ENCODE measurements at places on chromosomes 12 and 14.

- no peak for DNase-seq
Measured at GRCh38 chr12:112165624-112166023, 40.3 kb downstream of the TRAFD1 start.

DNA sequence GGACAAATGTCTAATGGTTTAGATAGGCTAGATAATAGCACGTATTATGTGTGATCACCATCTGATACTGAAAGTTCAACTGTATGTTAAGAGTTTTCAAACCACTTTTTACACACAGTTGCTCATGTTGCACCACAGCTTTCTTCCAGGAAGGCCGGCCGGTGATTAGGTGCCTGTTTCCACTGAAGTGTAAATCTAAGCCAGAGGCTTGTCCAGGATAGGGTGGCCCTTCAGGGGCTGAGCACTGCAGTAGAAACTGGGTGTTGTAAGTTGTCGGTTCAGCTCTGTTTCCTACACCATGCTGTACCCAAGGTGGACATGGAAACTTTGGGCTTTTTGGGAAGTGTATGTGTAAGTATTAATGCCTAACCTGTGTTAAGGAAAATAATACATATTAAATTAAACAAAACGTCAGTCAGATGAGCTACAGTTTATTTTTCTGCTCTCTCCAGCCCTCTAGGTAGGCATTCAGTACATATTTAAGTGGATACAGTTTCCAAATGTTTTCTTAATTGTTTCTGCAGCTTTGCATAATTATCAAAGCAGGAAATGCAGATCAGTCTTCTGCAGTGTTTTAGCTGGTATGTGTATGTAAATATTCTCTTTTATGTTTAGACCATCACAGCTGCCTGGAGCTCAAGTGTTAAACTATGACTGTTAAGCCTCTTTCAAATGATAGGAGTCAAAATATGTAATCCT is 30.9 kb downstream of the TDP1 start:
- DNase-seq: no peak

- DNase-seq: no peak
Measured at GRCh38 chr14:93331002-93331727, 1.7 kb downstream of the BTBD7 start.

GRCh38 chr12:9051158-9051550 is 61.8 kb downstream of the KLRG1 start:
- DNase-seq: no peak

GRCh38 chr14:85402569-85403162 is 127.3 kb upstream of the FLRT2 start:
- DNase-seq: no peak

DNA sequence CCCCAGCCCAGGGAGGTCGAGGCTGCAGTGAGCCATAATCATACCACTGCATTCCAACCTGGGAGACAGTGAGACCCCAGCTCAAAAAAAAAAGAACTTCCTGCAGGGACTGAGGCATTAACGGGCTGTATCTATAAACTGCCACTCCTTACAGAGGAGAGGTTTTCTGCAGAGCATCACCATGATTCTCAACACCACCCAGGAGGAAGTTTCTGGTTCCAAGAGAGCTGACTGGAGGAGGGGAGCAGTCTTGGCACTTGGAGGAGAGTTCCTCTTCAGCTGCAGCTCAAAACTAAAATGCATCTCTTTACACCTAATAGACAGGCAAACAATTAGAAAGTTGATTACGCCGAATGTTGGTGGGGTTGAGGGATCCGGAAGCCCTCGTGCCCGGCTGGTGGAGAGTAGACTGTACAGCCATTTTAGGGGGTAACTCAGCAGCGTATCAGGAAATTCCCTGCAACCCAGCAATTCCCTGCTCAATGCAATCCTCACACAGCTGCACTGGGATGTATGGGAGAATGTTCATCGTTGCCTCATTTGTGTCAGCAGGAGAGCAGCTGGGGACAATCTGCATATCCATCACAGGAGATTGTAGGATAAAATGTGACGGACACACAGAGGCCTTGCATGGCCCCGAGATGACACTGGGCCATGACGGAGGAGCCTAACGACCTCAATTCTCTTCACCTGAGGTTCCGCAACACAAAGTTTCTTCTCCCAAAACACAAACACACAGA is 36.6 kb downstream of the ACTN1 start:
- DNase-seq: no peak

DNA sequence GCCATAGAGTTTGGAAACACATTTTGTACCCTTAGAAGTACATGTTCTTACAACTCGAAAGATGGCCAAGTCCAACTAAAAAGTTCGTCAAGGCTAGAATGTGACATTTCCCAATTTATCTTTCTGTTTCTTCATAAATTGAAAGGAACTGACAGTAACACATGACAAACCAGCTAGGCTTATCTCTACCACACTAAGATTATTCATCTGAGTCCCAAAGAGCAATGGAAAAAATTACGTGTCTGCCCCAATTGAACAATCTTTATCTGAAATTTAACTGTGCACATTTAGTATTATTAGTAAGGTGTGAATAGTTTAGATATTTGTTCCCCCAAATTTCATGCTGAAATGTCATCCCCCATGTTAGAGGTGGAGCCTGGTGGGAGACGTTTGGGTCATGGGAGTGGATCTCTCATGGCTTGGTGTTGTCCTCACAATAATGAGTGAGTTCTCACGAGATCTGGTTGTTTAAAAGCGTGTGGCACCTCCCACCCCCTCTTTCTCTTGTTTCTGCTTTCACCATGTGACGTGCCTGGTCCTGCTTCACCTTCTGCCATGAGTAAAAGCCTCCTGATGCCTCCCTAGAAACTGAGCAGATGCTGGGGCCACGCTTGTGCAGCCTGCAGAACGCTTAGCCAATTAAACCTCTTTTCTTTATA is 13.3 kb downstream of the CPM start:
- no peak for DNase-seq

DNA sequence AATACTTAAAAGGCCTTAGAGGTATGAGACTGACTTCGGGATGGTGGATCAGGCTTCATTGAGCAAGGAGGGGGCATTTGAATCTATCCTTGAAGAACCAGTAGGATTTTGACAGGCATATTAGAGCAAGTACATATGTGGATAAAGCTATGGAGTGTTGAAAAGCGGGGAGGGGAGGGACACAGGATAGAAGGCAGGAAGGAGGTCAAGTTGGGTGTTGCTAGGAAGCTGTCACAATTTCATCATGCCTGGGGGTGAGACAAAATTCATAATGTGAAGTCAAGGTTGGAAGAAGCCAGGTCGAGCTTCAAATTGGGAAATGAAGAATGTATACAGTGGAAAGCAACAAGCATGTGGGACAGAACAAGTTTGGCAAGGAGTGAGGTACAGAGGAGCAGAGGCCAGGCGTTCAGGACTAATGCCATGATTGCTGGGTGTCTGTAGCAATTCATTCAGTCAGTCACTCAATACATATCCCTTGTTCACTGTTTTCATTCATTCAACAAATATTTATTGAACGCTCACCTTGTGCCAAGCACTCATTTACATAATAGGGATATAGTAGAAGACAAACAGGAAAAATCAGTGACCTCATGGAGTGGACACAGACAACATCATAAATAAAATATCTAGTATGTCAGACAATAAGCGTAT is 58.3 kb upstream of the LTA4H start:
- DNase-seq: no peak

GRCh38 chr12:106213662-106214061 is 34.2 kb downstream of the CKAP4 start:
- DNase-seq: no peak

DNA sequence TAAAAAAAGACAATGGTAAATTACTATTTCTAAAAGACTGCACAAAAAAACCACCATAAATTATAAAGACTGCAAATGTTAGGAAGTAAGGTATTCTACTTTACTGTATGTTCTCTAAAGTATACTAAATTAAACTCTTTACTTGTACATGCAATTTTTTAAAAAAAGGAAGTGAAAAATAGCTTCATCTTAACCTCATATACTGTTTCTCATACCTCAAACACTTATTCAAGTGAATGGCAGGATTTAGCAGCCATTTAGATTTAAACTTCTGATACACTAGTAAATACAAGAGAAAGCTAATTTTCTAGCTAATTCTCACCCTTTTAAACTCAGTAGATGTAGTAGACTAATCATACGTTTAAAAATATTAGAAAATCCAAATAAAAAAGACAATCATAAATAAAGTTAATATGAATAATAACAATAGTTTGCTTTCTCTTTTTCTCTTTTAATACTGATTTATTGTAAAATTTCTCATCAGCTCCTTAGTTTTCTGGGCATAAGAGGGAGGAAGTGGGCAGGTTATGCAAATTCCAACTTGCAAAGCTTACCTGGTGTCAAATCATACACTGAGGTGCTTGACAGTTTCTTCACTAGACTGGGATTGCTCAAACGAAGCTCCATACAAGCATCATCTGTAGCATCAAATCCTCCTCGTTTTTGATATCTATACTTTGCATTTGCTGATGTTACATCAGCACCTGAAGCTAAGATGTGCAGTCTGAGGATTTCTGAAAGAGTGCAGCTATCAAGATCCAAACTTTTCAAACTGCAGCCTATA is 71.0 kb upstream of the CFL2 start:
- DNase-seq: no peak

- DNase-seq: no peak
Measured at GRCh38 chr12:13030541-13031291, 13.5 kb upstream of the FAM234B start.

DNA sequence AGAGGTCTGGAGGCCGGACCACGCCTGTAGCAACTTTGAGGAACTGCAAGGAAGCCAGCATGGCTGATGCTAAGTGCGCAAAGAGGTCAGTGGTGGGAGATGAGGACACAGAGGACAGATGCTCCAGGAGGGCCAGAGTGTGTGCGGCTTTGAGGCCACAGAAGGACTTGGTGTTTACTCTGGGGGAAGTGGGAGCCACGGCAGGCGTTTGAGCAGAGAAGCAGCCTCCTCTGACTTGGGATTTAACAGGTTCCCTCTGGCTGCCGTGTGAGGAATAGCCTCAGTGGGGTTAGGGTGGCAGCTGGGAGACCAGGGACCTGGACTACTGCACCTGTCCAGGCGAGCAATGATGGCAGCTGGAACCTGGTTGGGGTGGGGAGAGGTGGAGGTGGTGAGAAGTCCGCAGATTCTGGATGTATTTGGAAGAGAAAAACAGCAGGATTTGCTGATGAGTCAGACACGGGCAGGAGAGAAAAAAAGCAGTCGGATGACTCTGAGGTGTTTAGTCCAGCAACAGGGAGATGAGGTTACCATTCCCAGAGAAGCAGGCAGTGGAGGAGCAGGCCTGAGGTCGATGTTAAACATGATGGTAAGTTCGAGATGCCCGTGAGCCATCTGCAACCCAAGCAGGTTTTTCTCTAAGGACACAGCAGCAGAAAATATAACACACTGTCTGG is 143.5 kb downstream of the SCARB1 start:
- no peak for DNase-seq
